ENCODE measurements at places on chromosomes 7 and 10.

DNA sequence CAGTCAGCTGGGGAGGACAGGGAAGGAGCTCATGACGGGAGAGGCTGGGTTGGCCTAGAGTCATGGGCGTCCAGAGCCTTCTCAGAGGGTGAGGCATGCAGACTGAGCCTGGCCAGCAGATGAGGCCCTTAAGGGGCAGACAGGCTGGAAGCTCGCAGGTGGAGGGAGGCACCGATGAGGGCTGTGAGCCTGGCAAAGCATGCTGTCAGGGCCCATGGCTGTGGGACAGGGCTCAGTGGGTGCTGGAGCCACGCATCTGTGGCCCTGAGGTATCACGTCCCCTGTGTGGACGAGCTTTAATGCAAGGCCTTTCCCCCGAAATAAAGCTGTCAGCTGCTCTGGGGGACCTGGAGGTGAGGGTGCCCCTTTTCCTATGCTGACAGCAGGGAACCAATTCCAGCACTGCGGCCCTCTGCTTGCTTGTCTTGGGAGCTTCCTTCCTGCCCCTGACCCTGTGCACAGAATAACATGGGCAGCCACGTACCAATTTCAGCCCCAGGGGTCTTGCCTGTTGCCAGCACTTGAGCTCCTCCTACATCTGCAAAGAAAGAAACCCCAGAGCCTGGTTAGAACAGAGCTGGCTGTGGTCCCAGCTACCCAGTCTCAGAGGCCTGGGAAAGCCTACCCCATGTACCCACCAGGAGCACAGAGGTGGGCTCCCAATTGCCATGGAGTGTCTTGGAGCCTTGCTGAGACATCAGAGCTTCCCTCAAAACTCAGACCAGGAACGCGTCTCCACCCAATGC, 20.6 kb downstream of the TMEM273 start:
- DNase-seq: no peak

GRCh38 chr10:42960491-42960990, 116.3 kb upstream of the RET start:
- no peak for DNase-seq

- DNase-seq: no peak
Measured at GRCh38 chr7:156918635-156919034, 25.7 kb upstream of the LMBR1 start.

DNA sequence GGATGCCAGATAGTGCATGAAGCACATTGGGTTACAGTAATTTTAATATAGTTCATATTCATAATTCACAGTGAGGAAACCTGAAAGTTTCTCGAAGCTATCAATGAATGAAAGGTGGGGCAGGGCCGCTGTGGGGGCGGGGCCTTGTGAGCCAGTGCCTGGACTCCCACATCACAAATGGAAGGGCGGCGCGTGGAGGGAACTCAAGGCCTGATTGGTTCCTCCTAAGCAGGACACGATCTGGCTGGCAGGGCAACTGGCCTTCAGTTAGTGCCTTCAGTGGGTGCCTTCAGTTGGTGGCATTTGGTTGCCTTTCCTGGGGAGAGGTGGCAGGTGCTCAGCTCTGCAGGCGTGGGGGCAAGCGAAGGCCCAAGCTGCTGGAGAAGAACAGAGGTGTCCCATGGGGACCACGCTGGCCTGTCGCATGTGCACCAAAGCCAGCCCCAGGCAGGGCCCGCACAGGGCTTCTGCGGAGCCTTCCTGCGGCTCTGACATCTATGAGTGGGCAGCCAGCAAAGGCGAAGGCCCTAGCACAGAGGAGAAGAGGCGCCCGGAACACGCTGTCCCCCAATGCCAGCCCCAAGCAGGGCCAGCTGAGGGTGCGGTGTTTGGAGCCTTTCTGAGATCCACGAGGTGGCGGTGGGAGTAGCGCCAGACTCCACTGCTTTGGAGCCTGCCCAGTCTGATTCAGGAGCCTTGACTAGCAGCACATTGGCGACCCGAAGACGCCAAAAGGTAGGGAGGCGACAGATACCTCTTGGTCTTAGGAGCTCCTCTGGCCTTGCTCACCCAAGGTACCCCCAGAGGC, 118.0 kb upstream of the PDSS1 start:
- DNase-seq: no peak

- DNase-seq: no peak
Measured at GRCh38 chr7:45256309-45256708, 98.7 kb downstream of the RAMP3 start.

DNA sequence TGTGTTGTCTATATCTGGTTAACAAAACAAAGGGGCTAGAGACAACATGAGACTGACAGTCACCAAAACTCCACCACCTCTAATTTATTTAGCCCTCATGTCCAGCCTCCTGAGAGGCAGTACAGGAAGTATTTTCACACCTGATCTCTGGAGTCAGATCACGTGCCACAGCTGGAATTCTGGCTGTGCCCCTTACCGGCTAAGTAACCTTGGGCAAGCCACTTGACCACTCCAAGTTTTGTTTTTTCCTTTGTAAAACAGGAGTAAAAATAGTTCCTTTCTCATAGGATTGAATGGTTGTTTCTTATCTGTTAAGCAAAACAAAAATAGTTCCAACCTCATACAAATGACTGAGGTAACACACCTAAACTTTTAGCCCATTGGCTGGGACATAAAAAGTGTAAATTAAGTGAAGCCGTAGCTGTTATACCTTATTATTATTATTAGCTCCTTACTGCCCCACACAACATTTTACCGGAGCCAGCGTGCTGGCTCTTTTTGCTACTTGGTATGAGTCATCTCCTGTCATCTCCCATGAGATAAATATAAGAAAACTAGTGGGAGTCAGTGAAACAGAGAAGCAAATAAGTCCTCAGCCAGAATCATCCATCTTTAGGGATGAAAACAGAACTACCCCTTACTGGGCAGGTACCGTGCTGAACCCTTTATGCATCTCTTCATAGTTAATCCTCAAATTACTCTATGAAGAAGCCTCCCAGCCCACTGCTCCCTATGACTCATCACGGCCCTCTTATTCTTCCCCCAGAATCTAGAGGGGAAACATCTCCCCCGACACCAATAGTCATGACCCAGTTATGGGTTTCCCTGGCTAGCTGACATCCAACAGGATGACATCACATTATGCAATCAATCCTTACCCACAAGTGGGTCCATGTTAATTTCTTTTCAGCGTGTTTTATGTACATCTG, 44.9 kb downstream of the PPP1R3C start:
- DNase-seq: no peak

GRCh38 chr10:55747244-55747643, 613.8 kb downstream of the ZWINT start:
- DNase-seq: no peak

- DNase-seq: no peak
Measured at GRCh38 chr7:156479596-156479995, 161.0 kb upstream of the RNF32 start.

DNA sequence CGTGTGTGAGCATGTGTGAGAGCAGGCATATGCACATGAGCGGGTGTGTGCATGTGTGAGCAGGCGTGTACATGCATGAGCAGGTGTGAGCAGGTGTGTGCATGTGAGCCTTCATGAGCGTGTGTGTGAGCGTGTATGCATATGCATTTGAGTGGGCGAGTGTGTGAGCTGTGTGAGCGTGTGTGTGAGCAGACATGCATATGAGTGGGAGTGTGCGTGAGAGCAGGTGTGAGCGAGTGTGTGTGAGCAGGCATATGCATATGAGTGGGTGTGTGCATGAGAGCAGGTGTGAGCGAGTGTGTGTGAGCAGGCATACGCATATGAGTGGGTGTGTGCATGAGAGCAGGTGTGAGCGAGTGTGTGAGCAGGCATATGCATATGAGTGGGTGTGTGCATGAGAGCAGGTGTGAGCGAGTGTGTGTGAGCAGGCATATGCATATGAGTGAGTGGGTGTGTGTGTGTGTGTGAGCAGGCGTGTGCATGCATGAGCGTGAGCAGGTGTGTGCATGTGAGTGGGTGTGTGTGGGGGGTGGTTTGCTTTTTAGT, 30.7 kb downstream of the NKX6-2 start:
- DNase-seq: no peak

DNA sequence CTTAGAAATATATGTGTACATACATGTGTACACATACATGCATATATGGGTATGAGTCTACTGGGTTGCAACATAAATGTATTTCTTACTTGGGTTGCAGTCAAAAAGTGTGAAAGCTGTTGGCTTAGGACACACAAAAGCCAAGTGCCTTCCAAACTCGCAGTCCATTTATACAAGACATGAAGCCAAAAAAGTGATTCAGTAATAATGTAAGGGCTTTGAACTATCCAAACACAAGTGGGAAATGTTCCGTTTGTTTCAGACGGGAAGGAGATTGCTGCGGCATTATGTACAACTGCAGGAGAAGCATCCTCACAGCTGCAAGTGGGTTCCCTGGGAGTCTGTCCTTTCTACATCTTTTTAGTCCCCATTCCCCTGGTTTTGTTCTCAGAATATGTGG, 513.6 kb downstream of the SORCS3 start:
- no peak for DNase-seq

GRCh38 chr7:134546955-134547354, 2.0 kb upstream of the AKR1B15 start:
- no peak for DNase-seq

DNA sequence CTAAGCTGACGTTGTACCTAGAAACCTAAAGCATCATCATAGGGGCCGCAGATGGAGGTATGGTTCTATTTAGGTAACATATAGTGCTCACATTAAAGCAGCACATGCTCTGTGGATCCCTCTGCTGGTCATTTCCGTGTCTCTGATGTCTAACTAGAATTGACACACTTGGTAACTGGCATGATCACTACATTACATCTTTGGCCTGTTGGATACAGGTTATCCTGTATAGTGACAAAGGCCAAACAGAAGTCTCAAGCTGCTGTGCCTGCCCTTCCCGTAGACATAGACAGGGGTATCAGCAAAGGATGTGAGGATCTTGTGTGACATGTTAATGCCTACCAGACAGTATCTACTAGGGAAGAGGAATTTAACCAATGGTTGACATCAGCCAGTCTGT, 51.2 kb downstream of the KIF5B start:
- DNase-seq: peak; percentile 21

GRCh38 chr7:86733783-86734182, 90.1 kb downstream of the GRM3 start:
- DNase-seq: no peak

- DNase-seq: peak; percentile 89
Measured at GRCh38 chr10:126387041-126387921, 996 bp downstream of the ADAM12 start.

DNA sequence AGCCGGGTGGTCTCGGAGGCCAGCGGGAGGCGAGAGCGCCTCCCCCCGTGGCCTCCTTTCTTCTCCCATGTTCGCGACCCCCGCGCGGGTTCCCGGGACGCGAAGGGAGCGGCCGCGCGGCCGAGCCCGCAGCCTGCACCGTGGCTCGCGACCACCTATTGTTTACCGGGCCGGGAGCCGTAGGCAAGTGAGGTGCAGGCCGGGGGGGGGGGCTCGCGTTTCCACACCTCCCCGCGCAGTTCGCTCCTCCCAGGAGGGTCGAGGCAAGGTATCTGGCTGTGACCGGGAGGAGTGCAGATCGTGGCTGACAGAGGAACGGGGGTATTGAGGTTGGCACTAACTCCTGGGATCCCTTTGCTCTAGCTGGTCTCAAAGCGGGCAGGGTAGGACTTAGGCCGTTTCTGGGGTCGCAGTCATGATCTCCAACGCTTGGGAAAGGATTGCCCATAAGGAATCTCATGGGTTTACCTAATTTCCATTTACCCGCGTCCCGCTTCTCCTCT, 734 bp downstream of the PTPN12 start:
- DNase-seq: peak; percentile 66

GRCh38 chr7:1100386-1100785, 12.5 kb downstream of the GPER1 start:
- DNase-seq: no peak

DNA sequence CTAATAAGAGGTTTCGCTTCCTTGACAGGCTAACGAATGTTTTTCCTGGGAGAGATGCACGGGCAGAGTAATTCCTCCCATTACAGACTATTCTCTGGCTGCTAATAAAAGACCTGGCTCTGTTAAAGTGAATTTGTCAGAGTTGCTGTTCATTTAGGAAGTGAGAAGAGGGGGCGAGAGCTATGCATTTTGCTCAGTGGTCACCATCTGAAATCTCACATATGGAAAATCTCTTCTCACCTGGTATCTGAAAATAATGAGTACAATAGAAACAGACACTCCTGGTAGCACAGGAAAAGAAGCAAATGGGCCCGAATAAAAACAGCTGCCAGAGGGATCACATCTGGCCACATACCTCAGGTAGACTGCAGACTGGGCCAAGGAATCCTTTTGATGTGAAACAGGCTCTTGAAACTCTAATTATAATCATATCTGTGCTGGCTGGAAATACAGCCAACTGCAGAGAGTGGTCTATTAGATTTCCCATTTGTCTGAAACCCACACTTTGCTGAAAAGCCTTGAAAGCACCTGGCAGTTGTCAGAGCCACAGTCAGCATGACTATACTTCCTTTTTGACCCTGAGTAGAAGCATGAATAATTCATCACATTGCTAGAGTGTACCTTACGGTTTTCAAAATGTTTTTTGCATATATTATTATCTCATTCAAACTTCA, 33.6 kb downstream of the AOAH start:
- no peak for DNase-seq

DNA sequence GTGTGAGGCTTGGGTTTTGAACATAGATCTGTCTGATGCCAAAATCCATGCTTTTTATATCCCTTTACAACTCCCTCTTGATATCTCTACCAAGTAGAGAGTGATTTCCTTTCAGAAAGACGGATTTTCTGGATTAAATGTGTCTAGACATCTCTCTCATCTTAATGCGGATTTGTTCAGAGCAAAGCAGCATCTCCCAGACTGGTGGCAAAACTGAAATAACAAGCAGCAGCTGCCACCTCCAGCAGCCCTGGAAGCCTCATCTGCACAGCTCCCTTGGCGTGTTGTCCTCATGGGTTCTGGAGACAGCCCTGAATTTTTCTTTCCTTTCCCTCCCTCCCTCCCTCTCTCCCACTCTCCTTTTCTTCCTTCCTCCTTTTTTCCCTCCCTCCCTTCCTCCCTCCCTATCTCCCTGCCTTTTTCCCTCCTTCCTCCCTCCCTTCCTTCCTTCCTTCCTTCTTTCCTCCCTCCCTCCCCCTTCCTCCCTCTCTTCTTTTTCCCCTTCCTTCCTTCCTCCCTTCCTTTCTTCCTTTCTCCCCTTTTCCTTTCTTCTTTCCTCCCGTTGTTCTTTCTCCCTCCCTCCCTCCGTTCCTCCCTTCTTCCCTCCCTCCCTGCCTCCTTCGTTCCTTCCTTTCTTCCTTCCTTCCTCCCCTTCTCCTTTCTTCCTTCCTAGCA, 639.9 kb downstream of the TYW1 start:
- DNase-seq: no peak

- DNase-seq: no peak
Measured at GRCh38 chr10:609262-609658, 80.2 kb downstream of the DIP2C start.

- DNase-seq: peak; percentile 31
Measured at GRCh38 chr10:30432622-30433305, 1.2 kb upstream of the MAP3K8 start.

All from femur (tissue), 1 donor.